ENCODE measurements at places on chromosomes 12 and 14. TPM values are rescaled to one million over a fixed set of nuclear protein-coding genes. Genes with fewer than 3 reads are reported as not detected.

KLRD1 gene
- 0.01 TPM for polyA plus RNA-seq

STON2 gene
- polyA plus RNA-seq, result 2.4 TPM

BCAT1 gene
- polyA plus RNA-seq, result 8.0 TPM

NKX2-1 gene
- polyA plus RNA-seq, result not detected

IFNG-AS1 gene
- not detected for polyA plus RNA-seq

SERPINA10 gene
- 20.2 TPM for polyA plus RNA-seq

- no peak for DNase-seq
- no peak overlapping the region for H3K27ac ChIP-seq
- no peak overlapping the region for H3K4me3 ChIP-seq
- no peaks in the 10 kb centered on the region for H3K27me3 ChIP-seq
- no peaks in the 10 kb centered on the region for H3K4me1 ChIP-seq
- H3K36me3 ChIP-seq, result no peaks in the 10 kb centered on the region
Observed at GRCh38 chr14:42299692-42300091, 693.0 kb downstream of the LRFN5 start.

GRCh38 chr12:29322157-29322556, 58.8 kb downstream of the ERGIC2 start:
- DNase-seq, result no peak
- H3K4me1 ChIP-seq, result no peaks in the 10 kb centered on the region
- H3K27ac ChIP-seq, result no peak overlapping the region

DNA sequence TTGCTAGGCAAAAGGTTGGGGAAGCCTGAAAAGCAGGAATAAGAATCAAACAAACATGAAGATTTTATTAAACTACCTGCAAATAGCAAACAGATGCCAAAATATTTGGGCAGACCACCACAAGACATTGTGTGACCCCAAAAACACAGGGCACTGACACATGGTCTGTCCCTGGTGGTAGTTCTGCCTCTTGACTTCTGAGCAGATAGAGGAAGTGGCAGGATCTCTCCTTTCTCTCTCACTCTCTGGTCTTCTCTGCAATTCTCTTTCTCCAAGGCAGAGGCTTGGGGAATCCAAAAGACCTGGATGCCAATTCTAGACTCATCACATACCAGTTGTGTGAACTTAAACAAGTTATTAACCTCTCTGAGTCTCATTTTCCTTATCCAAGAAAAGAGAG, 4.3 kb upstream of the PTGDR start:
- no peaks in the 10 kb centered on the region for H3K36me3 ChIP-seq
- DNase-seq, result no peak
- H3K4me1 ChIP-seq, result no peaks in the 10 kb centered on the region
- no peak overlapping the region for H3K27ac ChIP-seq
- no peaks in the 10 kb centered on the region for H3K27me3 ChIP-seq

GRCh38 chr12:75715682-75716081, 204.3 kb upstream of the KRR1 start:
- H3K27me3 ChIP-seq, result no peaks in the 10 kb centered on the region
- H3K36me3 ChIP-seq, result no peaks in the 10 kb centered on the region
- no peak overlapping the region for H3K4me3 ChIP-seq

DNA sequence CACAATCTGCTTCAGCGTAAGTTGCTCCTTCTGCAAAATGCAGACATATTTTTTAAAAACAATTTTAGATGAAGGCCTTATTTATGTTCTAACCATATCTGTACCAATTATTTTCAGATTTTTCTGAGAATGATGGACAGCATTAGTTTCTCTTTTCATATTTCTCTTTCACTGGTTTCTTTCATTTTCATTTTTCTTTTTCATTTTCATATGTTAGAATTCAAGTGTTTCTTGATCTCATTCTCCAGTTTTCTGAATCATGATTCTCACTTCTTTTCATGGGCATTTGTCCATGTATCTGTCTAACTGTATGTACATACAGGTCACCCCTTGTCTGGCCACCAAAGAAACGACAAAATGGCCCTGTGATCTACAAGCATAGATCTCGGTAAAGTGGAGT, 346.6 kb downstream of the NAV3 start:
- no peaks in the 10 kb centered on the region for H3K36me3 ChIP-seq
- no peaks in the 10 kb centered on the region for H3K4me1 ChIP-seq
- H3K4me3 ChIP-seq, result no peak overlapping the region
- H3K27me3 ChIP-seq, result no peaks in the 10 kb centered on the region
- no peak overlapping the region for H3K27ac ChIP-seq
- DNase-seq, result no peak

- H3K27me3 ChIP-seq, result 0 out of 3 replicates have a peak, but pooled peaks cover 5% of the 10 kb centered on the region
- peak overlapping the region; percentile 88 for H3K4me3 ChIP-seq
- peaks cover 51% of the 10 kb centered on the region for H3K4me1 ChIP-seq
- DNase-seq, result no peak
- peak overlapping the region; percentile 61 for H3K27ac ChIP-seq
Observed at GRCh38 chr14:67620217-67620785, 581 bp downstream of the ARG2 start.

DNA sequence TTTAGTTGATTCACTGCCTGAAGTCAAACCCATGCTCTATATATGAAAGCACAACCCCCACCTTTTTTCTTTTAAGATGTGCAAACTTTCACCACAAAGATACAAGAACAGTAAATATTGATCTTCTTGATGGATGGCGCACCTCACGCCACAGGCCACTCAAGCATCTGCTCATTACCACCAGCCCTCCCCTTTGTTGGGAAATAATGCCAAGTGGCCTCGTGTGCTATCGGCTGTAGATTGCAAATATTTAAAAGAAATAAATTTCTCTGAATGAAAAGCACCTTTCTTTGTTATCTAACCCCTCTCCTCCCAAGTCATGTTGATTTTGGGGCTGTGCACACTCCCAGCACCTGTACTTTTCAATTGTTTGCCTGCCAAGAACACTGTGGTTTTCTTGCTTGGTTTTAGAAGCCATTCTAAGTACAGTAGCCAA, 122.7 kb downstream of the C12orf42 start:
- no peaks in the 10 kb centered on the region for H3K27me3 ChIP-seq
- no peak overlapping the region for H3K4me3 ChIP-seq
- H3K4me1 ChIP-seq, result no peaks in the 10 kb centered on the region
- DNase-seq, result no peak
- H3K27ac ChIP-seq, result no peak overlapping the region

DNA sequence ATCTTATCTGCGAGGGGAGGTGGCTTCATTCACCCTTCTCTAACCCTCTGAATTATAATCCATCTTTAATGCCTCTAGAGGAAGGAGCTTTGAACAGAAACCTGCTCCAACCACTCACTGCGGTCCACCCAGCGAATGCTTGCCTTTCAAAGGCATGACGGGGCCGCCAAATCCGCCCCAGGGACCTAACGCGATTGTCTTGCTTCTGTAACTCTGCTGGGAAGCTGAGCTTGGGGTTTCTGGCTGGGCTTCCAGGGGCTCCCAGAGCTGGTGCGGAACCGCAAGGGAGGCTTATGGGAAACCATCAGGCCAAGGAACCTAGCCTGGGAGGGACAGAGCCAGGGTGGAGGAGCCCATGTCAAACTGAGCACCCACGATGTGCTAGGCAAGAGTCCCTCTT, 231.2 kb upstream of the LHX5 start:
- no peak overlapping the region for H3K27ac ChIP-seq
- no peak overlapping the region for H3K4me3 ChIP-seq
- no peaks in the 10 kb centered on the region for H3K27me3 ChIP-seq
- H3K36me3 ChIP-seq, result no peaks in the 10 kb centered on the region
- peaks cover 13% of the 10 kb centered on the region for H3K4me1 ChIP-seq
- DNase-seq, result no peak

DNA sequence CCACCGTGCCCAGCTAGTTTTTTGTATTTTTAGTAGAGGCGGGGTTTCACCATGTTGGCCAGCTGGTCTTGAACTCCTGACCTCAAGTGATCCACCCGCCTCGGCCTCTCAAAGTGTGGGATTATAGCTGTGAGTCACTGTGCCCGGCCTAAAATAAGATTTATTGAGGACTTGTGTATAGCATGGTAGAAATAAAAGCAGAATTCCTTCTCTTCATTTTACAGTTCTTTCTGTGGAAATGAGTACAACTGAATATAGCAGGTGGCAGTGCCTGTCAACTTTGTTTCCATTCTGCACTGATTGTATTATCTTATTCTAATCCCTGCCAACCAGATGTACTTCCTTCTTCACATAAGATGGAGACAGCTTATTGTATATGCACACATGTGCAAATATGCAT, 41.0 kb downstream of the DIP2B start:
- no peak overlapping the region for H3K4me3 ChIP-seq
- H3K4me1 ChIP-seq, result peaks cover 76% of the 10 kb centered on the region
- H3K27me3 ChIP-seq, result no peaks in the 10 kb centered on the region

DNA sequence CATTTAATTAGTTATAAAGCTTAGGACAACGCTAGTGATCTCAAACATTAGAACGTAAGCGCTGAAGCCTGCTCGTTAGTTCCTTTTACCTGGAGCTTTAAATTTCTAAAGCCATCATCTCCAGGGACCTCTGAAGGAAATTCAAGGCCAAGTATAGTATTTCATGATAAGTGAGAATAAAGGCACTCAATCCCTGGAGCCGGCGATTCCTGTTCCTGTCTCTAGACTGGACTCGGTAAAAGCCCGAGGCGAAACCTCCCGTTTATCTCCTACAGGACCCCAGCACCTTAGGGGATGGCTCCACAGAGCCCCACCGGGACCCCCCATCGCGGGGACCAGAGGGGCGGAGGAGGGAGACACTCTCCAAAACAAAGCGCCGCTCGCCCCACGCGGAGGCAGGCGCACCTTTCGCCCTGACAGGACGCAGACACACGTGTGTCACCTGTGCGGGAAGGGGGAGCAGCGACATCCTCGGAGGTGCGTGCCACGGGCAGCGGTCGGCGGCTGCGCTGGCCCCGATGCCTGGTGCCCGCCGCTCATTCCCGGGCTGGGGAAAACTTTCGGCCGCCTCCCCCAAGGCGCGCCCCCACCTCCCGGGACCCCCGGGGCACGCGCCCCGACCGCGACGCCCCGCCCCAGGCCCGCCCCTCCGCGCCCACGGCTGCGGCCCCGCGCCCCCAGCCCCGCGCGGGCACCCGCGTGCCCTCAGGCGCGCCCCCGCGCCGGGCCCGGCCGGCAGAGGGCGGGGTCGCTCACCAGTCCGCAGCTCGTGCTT, 678 bp downstream of the RPS6KA5 start:
- H3K4me1 ChIP-seq, result peaks cover 44% of the 10 kb centered on the region
- H3K4me3 ChIP-seq, result peak overlapping the region; percentile 80
- H3K36me3 ChIP-seq, result no peaks in the 10 kb centered on the region
- peak overlapping the region; percentile 93 for H3K27ac ChIP-seq

DNA sequence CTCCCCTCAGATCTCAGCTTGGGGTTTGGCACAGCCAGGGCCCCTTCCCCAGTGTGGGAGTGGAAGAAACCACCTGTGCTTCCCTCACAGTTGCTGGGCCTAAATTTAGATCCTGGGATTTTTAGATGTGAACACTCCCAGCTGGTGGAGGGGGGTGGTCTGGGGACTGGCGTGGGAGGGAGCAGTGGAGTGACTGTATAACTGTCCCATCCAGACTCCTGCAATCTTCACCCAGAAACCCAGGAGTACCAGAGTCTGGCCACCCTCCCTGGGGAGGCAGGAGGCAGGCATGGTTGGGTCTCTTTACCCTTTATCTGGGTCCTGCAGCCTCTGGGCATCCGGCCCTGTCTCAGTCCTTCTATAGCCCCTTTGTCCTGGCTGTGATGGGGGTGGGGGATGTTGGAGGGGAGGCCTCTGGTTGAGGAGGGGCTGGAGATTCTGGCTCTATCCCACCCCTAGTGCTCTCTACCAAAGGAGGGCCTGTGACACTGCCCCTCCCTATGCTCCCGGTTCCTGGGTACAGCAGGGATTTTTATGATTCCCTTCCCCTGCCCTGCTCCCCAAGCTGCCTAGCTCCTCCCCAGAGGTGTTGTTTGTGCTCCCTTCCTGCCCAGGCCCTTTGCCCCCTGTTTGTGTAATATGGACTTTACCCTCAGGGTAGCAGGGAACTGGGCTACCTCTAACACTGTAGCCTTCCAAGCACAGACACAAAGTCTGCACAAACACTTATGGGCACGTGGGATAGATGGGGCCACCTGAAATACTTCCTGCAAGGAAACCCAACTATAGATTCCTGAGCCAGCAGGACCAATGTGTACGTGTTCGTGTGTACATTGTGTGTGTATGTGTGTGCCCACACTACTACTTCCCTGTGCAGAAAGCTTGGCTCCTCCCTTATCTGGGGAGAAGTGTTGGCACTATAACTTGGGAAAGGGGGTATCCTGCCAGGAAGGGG, 1.7 kb downstream of the ERBB3 start:
- peak overlapping the region; percentile 89 for H3K4me3 ChIP-seq
- peaks cover 62% of the 10 kb centered on the region for H3K4me1 ChIP-seq
- H3K27ac ChIP-seq, result peak overlapping the region; percentile 99
- peaks cover 31% of the 10 kb centered on the region for H3K36me3 ChIP-seq
- no peaks in the 10 kb centered on the region for H3K27me3 ChIP-seq
- peak; percentile 99 for DNase-seq

Measured in HepG2 (cell line).